CD4-positive, alpha-beta T cell treated with Interleukin-15 for 4 hours (primary cell): ENCODE measurements at places on chromosomes 6 and 20.

DNA sequence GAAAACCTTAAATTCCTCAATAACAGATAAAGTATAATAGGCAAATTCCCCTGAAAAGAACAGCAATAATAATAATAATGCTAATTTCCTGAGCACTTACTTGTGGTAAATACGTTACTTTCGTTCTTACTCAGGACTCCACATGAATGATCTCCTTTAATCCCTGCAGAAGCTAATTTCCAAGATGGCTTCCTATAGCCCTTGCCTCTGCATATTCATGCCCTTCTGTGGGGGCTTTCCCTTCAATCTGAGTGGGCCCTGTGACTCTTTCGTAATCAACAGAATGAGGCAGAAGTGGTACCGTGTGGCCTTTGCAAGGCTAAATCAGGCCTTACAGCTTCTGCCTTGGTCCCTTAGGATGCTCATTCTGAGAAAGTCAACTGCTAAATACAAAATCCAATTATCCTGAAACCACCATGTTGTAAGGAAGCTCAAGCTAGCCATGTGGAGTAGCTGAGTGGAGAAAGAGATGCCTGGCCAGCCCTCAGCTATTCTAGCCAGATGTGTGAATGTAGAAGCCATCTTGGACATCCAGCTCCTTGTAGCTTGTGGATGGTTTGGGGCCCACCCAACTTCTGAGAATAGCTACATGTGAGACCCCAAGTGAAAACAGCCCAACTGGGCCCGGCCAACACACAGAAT is 50.5 kb downstream of the MCUR1 start:
- no peak for DNase-seq

GRCh38 chr6:22830463-22830862 is 261.1 kb downstream of the HDGFL1 start:
- no peak for DNase-seq

GRCh38 chr6:89782222-89782621 is 37.4 kb downstream of the MDN1 start:
- DNase-seq, result no peak

DNA sequence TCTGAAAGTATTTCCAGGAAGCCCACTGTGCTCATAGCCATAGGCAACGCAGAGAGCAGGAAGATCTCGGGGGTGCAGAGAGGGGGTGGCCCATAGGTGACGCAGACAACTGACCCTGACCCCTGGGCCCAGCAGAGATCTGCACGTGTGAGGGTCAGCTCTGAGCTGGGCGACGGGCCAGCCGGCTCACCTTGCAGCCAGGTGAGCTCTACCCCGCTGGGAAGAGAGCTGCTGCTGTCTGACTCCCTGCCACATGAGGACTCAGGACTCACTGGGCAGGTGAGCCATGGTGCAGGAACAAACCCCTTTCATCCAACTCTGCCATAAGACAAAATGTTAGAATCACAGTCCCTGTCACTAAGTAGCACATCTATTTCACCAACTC is 19.6 kb downstream of the ZBTB46 start:
- DNase-seq, result no peak

- no peak for DNase-seq
Observed at GRCh38 chr6:113779656-113780055, 77.5 kb upstream of the MARCKS start.

DNA sequence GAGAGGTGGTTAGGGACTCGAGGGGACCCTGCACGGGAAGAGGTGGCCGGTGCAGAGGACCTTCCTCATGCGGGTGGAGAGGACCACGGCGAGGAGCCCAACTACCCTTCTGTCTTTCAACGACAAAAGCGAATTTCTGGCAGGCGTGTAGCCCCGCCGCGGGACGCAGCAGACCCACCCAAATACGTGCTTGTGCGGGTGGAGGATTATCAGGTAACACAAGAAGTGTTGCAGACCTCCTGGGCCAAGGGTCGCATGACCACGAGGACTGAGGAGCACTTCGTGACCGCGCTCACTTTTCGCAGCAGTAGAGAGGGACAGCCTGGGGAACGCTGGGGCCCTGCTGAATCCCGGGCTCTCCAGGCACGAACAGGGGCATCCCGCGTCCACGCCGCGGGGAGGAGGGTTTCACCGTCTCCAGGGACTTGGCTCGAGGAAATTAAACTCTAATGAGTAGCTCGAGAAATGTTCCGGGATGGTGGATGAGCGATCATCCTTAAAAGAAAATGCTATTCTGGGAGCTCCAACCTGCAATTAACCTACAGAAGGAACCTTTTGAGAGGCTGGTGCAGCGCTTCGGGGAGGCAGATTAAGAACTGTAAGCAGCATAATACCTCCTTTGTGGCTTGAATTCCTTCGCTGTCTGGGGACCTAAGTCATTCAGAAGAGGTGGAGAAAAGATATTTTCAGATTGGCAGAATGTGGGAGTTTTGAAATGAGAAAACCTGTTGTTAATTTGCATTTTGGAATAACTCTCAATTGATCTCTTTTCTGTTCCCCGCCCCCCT is 804 bp downstream of the C6orf141 start:
- no peak for DNase-seq

DNA sequence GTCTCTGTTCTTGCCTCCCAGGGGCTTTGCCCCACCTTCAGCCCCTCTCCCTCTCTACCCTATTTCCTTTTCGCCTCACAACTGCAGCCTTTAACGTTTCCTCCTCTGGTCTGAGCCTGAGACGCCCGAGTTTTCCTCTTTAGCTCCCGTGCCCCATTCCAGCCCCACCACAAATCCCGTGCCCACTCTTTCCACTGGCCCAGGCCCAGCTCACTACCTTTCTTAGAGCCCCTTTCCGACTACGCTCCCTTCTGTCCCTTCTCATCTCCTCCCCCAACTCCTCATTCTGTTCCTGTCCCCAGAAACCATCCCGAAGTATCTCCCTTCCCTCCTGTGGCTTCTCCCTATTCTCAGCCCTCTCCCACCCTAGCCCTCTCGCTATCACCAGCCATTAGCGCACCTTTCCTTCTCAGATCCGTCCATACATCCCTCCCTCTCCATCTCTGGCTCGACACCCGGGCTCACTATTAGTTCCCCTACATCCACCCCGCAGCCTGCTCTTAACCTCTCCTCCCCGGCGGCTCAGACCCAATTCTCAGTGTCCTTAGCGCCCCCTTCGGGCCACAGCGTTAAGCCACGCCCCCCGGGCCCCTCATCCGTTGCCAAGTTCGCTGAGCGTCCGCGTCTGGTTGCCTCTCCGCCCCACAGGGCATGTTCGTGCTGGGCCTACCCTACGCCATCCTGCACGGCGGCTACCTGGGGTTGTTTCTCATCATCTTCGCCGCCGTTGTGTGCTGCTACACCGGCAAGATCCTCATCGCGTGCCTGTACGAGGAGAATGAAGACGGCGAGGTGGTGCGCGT is 2.7 kb downstream of the SLC32A1 start:
- DNase-seq, result peak; percentile 28

GRCh38 chr6:32865724-32866443 is 11.9 kb downstream of the PSMB9 start:
- no peak for DNase-seq

DNA sequence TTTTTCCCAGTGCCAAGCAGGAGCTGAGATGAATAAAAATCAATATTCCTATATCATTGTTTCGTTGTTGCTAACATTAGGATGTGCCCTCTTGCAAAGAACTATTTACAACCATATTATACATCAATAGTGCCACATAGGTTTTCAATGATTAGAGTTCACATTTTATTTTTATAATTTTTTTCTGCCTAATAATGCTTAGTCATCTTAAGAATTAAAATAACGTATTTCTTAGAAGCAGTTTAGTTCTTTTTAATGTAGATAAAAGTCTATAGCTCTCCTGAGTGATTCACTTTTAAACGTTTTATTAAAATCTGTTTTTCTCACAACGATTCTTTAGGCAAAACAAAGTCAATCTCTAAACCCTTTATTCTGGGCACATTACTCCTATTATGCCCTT is 71.6 kb downstream of the CHD6 start:
- DNase-seq, result no peak

- DNase-seq, result no peak
Observed at GRCh38 chr6:26543953-26544352, 5.8 kb downstream of the HMGN4 start.

- no peak for DNase-seq
Observed at GRCh38 chr6:169981568-169981967, 230.1 kb downstream of the ERMARD start.

DNA sequence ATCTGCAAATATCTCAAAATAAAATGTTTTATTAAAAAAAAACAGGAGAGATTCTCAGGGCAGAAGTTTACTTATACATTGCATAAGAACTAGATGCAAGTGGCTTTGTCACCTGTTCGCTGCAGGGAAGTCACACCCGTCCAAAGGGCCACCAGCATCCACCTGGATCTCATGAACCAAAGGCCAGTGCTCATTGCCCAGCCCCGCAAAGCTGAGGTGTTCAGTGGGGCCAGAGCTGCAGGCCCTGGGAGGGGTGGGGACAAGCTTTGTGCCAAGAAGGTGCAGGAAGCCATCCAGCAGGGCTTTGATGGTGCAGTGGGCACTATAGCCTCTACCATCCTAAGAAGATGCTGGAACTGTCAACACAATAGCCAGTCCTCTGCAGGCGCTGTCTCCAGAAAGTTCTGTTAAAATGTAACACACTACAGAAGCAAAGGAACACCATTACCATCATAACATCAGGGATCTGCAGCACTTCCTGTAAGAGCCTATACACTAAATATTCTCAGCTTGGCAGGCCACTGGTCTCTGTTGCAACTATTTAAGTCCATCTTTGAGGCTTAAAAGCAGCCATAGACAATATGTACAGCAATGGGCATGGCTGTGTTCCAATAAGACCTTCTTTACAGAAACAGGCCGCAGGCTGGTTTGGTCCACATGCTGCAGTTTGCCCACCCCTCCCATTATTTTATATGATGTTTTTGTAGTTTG is 15.7 kb upstream of the CD93 start:
- no peak for DNase-seq

- no peak for DNase-seq
Observed at GRCh38 chr6:49325891-49326290, 137.2 kb downstream of the MMUT start.

DNA sequence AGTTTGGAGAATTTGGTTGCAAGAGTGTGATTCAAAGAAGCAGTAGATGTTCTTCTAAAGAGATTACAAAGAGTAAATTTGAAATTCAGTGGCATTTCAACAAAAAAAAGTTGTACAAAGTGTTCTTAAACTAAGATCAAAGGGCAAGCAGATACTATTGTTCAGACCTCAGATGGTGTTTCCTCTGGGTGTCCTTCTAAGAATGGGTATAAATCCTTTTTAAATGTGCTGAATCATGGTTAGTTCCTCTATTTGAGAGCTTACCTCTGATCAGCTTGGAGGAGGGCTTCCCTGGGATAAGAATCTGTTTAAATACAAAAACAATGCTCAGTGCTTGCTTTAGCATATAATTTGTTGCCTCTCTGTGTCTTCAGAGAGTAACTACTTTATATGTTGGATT is 6.3 kb downstream of the BMP6 start:
- no peak for DNase-seq

DNA sequence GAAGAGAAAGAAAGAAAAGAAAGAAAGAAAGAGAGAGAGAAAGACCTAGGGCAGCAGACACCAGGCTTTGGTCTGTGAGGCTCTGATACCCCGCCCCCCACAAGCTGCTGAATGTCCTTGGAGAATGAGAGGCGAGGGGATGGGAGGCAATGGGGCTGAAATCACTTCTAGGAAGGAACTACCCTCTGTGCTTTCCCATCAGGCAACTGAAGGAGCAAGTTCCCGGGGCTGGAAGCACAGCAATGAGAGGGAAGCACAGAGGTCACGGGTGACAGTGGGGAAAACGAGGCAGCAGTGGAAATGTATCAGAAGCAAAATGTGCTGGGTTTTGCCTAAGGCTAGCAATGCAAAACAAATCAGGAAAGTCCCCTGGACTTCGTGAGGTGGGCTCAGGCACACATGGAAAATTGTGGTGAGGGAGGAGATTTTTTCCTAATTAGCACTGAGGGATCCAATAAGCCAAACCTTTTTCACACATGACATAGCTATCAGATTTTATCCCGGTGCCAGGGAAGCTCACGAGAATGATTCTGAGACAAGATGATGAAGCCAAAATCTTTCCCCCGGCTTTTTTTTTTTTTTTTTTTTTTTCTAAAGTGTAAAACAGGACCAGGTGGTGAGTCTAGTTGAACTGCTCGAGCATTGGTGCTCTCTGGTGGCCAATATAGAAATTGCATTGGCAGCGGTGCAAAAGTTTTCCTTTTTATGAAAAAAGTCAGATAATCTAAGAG is 16.8 kb upstream of the ARFGEF2 start:
- DNase-seq, result peak; percentile 71

DNA sequence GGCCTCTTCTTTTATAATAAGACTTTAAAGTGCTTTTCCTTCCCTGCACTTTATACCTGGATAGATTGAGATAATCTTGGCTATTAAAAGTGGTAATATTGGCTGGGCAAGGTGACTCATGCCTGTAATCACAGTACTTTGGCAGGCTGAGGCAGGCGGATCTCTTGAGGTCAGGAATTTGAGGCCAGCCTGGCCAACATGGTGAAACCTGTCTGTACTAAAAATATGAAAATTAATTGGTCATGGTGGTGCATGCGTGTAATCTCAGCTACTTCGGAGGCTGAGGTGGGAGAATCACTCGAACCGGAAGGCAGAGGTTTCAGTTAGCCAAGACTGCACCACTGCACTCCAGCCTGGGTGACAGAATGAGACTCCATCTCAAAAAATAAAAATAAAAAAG is 197.1 kb upstream of the RGS17 start:
- no peak for DNase-seq

DNA sequence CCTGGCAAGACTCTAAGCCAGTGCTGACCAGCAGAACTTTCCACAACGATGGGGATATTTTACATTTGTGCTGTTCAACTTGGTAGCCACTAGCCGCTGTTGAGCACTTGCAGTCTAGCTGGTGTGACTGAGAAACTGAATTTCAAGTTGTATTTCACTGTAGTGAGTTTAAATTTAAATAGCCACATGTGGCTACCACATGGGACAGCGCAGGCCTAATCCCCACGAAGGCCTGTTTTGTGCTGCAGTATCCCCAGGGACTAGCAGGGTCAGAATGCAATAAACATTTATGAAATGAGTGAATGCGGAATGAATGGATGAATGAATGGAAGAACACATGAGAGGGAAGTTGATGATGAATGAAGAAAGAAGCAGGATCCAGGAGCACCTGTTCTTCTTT is 115.8 kb downstream of the TRERF1 start:
- no peak for DNase-seq

DNA sequence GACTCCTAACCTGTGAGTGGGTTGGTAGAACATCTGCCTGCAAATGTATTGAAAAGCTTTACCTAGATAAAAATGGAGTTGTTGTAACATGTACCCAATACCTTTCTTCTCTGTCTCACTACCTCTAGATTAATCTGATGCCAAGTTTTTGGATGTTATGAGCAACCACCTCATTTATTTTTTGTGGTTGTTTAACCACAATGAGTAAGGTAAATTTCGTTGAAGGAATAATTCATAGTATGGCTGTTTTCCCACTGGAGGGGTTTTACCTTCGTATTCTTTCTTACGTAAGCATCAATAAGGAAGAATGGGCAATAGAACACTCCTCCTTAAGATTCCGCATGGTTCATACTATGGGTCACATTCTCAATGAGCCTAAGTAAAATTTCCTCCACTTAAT is 165.4 kb downstream of the CDH26 start:
- no peak for DNase-seq

DNA sequence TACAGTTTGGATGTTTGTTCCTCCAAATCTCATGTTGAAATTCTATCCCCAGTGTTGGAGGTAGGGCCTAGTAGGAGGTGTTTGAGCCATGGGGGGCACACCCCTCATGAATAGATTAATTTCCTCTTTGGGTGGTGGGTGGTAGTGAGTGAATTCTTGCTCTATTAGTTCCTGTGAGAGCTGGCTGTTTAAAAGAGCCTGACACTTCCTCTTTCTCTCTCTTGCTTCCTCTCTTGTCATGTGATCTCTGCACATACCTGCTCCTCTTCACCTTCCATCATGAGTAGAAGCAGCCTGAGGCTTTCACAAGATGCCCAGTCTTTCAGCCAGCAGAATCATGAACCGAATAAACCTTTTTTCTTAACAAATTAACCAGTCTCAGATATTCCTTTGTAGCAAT is 340.2 kb upstream of the CHD6 start:
- DNase-seq, result no peak
